Fibroblast of skin of right quadriceps (primary cell): ENCODE measurements at places on chromosomes 5 and 9.

DNA sequence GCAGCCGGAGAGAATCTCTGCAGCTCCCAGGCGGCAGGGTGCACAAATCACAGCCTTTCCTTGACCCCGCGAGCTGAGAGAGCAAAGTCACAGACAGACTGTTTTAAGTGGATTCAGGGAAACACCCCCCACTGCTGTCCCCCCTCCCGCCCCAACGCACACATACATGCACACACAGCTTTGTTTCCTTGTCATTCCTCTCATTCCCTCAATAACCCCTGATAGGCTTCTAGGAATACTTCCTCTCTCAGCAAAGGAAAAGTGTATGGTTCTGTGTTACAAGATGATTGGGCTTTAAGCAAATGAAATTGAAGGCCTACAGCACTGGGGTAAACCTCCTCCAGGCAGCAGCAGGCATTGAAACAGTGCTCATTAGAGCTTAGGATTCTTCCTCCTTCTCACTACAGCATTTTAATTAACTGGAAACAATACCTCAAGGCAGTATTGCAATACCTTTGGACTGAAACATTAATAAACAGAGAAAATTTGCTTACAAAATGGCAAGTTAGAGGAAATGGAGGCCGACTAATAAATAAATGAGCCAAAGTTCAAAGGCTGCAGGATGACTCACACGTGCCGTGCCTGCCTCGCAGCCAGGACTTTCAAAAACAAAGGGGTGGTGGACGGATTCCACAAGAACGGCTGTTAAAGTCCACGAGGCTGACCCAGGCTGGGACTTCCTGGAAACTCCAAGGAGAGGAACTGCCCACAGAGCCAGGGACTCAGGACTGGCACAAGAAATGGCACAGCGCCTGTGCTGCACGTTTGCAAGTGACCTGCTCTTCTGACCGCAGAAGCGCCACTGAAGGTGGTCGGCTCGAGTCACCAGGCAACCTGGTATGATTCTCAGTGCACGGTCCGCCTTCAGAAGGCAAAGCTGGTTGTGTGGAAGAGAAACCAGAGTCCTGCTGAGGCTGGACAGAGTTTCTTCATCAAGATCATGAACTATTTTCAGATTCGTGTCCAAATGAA lies 236.2 kb downstream of the SYK start:
- DNase-seq, result peak; percentile 55

DNA sequence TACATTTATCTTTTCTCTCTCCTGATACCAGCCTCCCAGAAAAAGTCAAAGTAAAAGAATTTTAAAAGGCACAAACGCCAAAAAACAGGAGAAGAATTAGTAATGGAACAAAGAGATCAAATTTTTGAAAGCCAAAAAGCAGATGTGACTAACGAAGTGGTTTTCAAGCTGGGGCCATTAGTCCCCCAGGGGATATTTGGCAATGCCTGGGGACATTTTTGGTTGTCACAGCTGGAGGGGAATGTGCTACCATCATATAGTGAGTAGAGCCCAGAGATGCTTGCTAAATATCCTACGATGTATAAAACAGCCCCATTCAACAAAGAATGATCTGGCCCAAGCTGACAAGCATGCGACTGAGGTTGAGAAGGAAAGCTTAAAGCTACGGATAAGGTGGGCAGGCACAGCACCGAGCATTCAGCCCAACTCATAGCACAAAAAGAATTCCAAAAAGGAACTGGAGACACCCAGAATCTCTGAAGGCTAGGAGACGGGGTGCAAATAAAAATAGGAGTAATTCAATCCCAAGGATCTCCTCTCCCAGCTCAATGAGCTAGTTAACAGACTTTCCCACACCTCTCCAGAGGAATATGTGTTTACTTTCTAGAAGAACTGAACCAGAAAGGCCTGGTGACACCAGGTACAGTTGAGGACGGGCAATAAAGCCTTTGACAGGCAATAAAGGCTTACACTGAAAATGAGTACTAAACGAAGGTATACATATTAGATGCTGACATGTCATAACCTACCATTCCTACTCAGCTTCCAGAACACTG lies 269.0 kb downstream of the DENND1A start:
- DNase-seq, result no peak

GRCh38 chr5:173655196-173655797 lies 38.8 kb upstream of the BOD1 start:
- DNase-seq, result no peak

GRCh38 chr9:112540800-112541199 lies 54.2 kb downstream of the KIAA1958 start:
- DNase-seq, result no peak

GRCh38 chr9:78788101-78788500 lies 491.2 kb downstream of the PSAT1 start:
- DNase-seq, result peak; percentile 42

- peak; percentile 63 for DNase-seq
These were observed at the start of gene CCDC152 for GRCh38 chr5:42756606-42757601. Gene CCDC152 (plus strand): TSS chr5:42756818. CDS start chr5:42759122, 2,304 bp downstream.

GRCh38 chr9:4289411-4290326 lies 10.2 kb downstream of the GLIS3 start:
- no peak for DNase-seq

DNA sequence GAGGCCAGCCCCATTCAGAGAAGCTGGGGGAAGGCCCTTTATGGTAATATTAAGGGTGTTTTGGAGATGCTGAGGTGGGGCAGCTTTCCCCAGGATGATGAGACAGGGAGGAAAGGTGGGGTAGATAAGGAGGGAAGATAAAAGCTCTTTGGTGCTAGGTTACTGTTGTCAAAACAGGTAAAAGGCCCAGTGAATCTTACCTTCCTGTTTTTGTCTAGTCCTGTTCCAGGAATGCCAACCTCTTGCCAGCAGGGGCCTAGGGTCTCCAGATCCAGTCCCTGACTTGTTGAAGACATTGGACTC lies 797 bp upstream of the CCL27 start:
- no peak for DNase-seq

DNA sequence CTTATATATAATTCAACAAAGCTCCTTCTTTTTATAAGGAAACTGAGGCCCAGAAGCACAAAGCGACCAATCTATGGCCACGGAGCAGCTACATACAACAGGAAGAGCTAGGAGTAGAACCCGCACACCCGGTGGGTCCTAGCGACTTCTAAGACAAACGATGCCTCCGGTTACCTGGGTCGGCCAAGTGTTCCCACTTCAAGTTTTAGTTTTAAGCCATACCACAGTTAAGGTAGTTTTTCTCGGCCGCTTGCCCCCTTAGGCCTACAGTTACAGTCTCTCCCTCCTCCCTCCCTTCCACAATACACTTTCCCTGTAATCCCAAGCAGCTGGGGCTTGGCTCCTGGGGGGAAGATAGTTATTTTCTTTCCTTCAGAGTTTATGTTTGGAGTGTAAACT lies 533 bp downstream of the SREK1IP1 start:
- DNase-seq, result peak; percentile 16

DNA sequence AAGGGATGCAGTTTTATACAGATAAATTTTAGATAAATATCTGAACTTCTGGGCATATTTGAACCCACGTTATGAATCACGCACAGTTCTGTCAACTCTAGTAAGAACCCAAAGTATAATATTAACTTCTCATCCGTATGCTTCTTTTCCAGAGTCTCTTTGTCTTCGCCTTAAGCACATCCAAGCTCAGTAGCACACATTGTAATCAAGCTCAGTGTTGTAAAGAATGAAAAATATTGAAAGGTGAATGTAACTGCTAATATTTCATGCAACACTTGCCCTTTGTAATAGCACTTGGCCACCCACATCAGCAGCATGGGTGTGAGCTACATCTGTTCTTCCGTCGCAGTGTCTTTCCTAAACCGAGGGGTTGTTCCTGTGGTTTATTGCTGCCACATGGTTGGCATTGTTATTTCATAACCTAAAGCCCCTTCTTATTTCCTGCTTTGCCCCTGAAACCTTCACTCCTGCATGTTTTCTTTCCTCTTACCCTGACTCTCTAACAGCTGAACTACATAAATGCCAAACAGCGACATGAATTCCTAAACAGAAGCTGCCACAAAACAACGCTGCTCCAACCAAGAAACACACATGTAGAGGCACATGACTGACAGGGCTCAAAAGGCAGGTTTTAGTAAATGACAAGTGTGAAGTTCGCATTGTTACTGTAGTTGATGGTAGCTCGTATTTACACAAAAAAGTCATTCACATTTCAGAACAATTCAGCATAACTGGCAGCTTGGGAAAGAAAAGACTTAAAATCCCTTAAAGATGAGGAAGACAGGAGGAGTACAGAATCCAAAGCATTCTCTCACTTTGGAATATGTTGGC lies 190.1 kb upstream of the MEF2C start:
- no peak for DNase-seq

DNA sequence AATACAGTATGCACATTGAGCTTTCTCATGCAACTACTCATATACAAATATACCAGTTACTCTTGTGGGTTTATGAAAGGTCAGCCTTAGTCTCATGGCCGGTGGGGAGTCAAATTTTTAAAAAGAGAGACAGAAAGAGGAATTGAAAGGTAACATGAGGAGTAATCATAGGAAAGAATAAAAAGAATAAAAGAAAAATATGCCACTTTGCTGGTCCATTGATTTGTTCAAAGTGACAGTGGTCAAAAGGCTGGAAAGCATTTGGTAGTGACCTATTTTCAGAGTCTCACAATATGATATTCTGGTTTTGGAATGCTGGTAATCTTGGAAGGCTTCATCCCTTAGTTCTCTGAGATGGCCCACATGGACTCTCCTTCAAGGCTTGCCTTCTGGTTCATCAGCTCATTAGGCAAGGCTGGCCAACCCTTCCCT lies 67.0 kb downstream of the ZNF366 start:
- no peak for DNase-seq

GRCh38 chr9:79945016-79945415 lies 373.3 kb downstream of the TLE4 start:
- no peak for DNase-seq

DNA sequence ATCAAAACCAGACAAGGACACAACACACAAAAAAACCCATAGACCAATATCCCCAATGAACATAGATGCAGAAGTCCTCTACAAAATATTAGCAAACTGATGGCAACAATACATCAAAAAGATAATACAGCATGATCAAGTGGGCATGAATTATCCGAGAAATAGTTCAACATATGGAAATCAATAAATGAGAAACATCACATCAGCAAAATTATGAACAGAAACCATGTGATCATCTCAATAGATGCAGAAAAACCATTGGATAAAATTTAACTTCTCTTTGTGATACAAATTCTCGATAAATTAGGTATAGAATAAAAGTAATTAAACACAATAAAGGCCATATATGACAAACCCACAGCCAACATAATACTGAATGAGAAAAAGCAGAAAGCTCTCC lies 69.6 kb downstream of the C9 start:
- no peak for DNase-seq

DNA sequence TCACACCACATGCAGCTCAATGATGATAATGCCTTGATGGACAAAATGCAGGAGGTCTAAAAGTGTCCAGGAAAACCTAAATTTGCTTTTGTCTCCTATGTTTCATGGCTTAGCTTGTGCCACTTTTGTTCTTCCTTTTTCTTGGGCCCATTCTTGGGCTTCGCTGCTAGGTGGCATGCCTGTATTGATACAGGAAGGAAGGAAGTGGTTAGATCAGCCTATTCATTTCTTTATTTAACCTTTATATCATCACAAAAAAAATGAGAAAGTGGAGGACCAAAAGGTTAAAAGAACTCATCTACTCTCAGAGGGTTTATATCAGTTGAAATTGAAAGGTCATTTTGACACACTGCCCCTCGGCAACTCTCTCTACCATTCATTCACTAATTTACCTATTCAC lies 260.2 kb downstream of the ARHGAP26 start:
- no peak for DNase-seq

DNA sequence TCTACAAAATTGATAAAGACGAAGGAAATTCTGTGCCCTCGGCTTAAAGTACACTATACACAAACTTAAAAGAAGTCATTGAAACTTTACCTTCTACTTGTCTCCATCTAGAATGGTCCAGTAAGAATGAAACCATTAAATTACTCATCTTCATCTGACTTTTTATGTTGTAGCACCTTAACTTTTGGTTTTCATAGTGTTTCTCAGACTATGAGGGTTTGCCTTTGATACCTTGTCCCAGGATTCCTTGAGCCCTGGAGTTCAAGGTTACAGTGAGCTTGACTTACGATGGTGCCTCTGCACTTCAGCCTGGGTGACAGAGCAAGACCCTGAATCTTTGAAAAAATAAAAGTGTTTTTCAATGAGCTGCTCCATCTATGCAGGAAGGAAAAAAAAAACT lies 132.2 kb downstream of the CDC42SE2 start:
- no peak for DNase-seq

GRCh38 chr9:91693226-91693625 lies 256.8 kb downstream of the ROR2 start:
- DNase-seq, result no peak

DNA sequence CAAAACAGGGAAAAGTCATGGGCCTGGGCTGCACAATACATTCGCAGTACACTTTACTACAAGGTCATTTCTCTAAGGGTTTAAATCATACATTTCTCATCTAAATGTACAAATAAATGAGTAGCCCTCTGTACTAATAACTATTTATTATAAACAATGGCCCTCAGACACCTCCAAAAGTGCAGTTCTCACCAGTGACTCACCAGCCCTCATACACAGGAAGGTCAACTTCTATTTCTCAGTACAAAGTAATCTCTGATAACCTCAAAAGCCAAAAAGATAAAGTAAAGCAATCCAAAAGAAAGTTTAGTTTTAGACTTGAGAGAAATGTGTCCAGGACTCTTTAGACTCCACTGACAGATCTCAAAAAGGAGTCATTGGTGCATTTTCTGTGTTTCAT lies 1258.1 kb upstream of the CDH6 start:
- no peak for DNase-seq

DNA sequence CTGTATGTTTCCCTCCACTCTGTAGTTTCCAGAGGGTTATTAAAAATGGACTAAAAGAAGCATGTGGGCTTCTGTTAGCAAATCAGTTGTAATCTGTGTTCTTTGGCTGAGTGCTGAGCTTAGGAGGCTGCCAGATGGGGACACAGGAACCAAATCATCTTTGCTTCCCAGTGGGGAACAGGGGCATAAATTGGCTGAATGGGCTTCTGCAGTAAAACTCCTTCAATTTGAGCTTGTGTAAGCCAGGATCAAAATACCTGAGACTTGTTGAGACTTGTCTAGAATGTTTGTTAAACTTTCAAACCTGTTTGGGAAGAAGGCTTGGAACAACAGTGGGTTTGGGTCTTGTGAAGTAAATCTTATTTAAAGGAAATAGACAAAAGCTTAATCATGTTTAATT lies 32.2 kb upstream of the TNFAIP8 start:
- DNase-seq, result no peak
